ENCODE measurements at places on chromosomes 11 and 22.
A peak's percentile ranks its signal among the peaks of the same experiment; 100 is the strongest.

- no peak for DNase-seq
These were observed 47.5 kb downstream of the IGLL5 start for GRCh38 chr22:22935056-22935545.

DNA sequence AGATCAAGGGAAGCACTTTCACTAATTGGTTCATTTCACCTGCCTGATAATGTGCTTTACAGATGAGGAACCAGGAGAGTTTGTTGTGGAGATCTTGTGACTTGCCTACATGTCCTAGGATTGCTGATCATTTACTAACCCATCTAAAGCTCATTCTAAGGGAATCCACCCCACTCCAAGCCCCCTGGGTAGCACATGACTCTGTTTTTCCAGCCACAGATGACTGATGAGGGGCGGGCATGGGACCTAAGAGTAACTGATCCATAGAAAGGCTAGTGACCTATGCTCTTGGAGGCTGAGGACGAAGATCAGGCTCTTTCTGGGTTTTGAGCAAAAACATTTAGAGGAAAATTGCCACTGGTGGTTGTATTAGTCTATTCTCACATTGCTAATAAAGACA lies 378.1 kb downstream of the CADM1 start:
- no peak for DNase-seq

GRCh38 chr11:1388763-1389102 lies 1.0 kb upstream of the BRSK2 start:
- no peak for DNase-seq

- no peak for DNase-seq
These were observed 105.6 kb downstream of the RRAS2 start for GRCh38 chr11:14253421-14253820.

DNA sequence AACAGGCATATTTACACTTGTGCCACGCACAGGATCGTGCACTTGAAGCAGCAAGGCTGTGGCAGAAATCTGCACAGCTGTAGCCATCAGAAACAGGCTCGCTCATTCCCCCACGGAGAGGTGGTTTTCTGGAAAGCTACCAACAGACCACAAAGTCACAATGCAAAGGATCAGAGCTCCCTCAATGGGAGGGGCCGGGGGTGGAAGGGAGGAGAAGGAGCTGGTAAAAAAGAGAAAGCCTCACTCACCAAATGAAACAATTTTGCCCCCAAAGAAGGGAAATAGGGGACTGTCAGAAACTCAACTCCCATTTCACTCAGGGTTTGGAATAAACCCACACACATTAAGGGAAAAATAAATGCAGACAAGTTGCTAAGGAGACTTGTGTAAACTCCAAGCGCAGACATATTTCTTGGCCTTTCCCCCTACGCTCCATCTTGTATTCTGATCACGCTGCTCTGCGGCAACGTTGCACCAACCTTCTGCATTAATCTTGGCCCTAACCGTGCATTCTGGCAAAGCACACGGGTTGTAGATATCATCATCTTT lies 43.2 kb upstream of the BLID start:
- no peak for DNase-seq

DNA sequence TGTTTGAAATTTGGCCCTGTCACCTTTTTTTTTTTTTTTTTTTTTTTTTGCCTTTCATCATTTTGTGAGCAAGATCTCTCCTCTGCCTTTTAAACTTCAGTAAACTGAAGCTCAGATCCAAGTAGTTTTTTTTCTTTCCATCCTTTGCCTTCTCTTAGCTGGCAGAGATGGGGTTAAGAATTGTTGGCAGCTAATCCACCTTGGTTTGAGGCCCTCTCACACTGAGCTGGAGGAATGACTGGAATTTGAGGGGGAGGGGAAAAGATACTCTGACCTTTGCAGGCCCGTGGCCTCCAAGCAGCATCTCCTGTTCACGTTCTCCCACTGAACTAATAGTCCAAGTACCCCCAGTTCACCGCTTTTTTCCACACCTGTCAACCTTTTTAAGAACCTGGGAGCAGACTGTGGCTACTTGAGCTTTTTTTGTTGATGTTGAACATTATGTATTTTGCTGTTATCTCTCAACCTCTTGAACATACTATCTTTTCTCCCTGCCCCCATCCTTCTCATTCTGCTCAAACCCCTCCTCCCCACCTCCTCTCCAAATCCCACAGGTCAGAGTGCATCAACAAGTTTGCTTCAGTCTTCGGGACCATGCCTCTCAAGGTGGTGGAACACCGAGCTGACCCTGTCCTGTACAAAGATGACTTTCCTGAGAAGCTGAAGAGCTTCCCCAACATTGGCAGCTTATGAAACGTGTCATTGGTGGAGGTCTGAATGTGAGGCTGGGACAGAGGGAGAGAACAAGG lies 66.2 kb downstream of the ALX4 start:
- no peak for DNase-seq

DNA sequence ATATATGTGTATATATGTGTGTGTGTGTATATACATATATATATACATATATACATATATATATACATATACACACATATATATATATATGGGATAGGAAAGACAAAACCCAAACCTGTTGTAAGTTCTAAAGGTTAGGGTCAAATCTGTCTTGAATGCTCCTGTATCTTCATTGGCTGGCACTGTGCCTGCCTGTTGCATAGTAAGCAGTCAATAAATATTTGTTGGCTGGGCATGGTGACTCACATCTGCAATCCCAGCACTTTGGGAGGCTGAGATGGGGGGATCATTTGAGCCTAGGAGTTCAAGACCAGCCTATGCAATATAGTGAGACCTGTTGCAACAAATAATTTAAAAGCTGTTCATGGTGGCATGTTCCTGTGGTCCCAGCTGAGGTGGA lies 205.4 kb downstream of the DBX1 start:
- no peak for DNase-seq

DNA sequence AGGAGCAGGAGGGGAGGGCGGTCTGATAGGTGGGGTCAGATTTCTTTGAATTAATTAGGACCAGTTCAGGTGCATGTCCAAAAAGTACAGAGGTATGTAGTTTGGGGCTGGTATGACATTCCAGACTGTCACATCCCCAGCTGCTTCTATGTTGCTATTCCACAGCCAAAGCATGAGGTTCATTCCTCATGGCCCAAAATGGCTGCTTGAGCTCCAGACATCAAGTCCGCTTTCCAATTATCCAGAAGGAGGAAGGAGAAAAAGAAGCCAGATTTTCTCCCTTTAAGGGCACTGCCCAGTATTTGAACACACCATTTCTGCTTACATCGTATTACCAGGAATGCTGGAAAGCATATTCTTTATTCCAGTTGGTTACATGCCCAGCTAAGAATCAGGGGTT lies 58.0 kb upstream of the CD82 start:
- DNase-seq, result no peak

- DNase-seq, result no peak
These were observed 31.7 kb downstream of the KIRREL3 start for GRCh38 chr11:126968915-126969314.

GRCh38 chr11:18270102-18270501 lies 4.0 kb downstream of the SAA1 start:
- no peak for DNase-seq

DNA sequence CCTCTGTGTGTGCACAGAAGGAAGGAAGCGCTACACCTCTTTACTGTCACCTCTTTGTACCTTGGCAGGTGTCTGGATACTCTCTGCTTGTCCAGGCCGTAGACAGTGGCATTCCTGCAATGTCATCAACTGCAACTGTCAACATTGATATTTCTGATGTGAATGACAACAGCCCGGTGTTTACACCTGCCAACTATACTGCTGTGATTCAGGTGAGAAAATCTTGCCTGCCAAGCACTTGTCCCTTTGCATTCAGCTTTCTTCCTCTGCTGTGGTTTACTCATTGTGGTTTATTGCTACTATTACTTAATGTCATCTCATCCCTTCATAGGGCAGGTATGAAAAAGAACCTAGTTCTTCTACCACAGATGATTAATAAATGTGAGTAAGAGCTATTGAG lies 131.9 kb upstream of the MTNR1B start:
- DNase-seq, result no peak

DNA sequence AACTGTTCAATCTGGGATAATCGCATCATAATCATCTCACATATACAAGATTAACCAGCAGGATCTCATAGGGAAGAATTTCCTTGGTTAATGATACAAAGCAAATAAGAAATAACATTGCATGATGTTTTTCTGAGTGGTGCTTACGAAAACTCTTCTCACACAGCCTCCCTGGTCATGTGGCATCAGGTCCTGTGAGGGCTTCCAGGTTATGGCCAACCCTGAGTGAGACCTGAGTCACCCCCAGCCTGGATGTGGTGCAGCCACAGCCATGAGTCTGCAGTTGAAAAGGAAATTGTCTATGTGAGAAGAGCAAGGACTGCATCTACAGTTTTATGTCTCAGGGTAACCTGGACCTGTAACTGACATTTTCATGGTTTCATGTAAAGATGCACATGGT lies 90.5 kb upstream of the XKR3 start:
- no peak for DNase-seq

DNA sequence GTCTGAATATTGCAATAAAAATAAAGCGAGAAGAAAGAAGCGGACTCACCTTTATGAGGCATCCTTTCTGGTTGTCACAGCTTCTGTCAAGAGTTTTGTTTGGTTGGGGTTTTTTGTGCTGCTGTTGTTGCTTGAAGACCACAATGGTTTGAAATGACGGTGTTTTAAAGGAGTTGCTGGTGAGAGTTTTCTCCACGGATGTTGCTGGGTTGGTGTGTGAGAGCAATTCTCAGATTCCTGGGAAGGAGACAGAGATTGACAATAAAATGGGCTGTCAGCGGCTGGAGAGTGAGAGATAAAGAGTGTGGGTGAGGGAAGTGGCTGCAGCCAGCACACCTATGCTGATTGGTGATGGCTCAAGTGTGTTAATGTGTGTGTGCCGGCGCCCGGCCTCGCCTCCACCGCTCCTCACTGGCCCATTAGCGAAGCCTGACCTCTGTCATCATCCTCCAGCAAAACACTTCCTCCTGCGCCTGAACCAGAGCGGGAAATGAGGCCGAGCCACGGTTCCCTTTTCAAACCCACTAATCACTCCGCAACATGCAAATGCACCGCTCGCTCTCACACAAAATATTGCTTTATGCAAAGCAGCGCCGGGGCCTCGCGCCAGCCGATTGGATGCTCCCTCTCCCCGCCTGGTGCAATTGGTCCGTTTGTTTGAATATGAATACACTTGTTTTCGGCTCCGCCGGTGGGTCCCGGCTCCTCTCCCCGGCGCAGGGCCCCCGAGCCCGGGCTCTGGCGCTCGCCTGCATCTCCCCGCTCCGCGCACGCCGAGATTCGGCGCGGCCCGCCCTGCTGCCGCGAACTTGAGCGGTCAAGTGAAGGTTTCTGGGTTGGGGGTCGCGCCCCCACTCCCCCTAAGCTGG lies at the start of gene PAX6:
Gene PAX6, minus strand, starts transcription at position 544 of the 869 bp plus-strand sequence. CDS start 4,911 bp downstream, outside the sequence.
- DNase-seq, result no peak

GRCh38 chr11:46090375-46090774 lies 30.9 kb downstream of the PHF21A start:
- no peak for DNase-seq

DNA sequence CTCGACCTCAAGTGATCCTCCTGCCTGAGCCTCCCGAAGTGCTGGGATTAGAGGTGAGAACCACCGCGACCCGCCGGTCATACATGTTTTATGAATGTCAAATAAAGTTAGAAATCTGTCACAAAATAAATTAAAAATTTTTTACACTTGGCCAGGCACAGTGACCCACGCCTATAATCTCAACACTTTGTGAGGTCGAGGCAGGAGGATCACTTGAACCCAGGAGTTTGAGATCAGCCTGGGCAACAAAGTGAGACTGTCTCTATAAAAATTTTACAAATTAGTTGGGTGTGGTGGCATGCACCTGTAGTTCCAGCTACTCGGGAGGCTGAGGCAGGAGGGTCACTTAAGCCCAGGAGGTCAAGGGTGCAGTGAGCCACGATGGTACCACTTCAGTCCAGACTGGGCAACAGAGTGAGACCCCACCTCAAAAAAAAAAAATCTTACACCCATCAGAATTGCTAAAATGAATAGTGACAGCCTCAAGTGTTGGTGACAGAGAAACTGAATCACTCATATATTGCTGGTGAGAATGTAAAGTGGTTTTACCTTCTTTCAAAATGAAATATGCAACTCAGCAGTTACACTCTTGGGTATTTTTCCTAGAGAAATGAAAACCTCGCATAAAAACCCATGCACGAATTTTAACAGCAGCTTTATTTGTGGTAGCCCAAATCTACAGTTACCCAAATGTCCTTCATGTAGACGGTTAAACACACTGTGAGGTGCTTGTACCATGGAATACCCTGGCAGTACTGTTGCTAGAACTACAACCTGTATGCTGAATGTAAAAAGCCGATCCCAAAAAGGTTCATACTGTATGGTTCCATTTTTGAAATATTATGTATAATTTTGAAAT lies 55.4 kb downstream of the MED15 start:
- no peak for DNase-seq

DNA sequence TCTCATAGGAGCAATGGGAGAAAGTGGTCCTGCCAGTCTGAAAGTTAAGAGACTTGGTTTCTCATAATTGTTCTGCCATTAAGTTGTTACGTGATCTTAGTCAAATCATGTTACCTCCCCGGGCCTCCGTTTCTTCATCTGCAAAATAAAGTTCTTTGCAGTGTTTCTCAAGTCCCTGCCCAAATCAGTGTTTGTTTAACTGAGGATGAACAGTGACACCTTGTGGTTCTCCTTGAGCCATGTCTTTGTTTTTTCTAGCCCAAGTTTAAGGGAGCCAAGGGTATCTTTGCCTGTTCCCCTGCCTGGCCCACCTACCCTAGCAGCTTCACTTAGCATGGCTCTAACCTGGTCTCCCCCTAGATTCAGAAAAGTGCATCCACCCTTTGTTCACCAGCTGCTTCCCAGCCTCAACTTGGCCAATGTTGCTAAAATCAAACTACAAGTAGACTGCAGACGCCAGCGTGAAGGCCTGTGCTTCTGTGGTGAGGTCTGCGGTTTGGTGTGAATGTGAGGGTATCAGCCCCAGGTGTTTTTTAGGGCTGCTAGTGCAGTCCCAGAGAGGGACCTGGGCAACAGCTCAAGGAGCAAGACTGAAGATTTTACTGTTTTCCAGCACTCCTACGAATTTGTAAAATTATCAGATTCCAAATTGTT lies 35.5 kb downstream of the FZD4 start:
- DNase-seq, result no peak

GRCh38 chr11:102318469-102318868 lies 1.2 kb downstream of the BIRC3 start:
- DNase-seq, result peak; percentile 27

GRCh38 chr11:78691215-78691614 lies 116.6 kb upstream of the NARS2 start:
- no peak for DNase-seq

DNA sequence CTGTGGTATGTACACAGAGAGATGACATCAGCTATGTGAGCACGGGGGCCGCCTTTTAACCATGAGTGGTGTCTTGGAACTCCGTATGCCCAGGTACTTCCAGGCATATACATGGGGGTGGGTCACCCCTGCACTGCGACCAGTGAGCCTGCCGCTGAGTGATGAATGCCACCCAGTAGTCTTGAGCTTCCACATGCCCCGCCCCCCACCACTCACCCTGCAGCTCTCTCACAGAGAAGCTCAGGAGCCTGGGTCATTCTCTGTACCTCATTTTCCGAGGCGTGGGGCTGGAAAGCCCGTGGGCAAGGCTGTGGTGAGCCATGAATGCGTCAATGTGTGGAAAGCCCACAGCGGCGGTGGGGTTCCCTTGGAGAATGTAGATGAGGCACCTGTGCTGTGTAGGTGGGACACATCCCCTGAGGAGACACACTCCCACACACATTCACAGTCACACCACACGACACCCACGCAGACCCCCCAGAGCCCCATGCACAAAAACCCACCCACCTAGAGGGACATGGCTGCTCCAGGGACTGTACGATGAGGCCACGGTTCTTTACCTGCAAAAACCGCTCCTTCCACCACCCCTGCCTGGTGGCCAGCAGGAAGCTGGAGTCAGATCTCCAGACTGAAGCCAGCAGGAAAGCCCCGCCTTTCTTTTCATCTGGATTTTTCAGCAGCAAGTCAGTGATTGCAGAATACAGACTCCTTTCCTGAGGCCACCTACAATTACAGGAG lies 67.6 kb downstream of the PIWIL3 start:
- DNase-seq, result no peak
